ENCODE measurements at places on chromosomes 2 and 18.

GRCh38 chr2:27006602-27007415 is 26.0 kb upstream of the TMEM214 start:
- no peak for DNase-seq

GRCh38 chr2:181408861-181409260 is 48.3 kb upstream of the ITGA4 start:
- no peak for DNase-seq

- DNase-seq: no peak
Observed at GRCh38 chr2:151899156-151899555, 70.9 kb upstream of the ARL5A start.

DNA sequence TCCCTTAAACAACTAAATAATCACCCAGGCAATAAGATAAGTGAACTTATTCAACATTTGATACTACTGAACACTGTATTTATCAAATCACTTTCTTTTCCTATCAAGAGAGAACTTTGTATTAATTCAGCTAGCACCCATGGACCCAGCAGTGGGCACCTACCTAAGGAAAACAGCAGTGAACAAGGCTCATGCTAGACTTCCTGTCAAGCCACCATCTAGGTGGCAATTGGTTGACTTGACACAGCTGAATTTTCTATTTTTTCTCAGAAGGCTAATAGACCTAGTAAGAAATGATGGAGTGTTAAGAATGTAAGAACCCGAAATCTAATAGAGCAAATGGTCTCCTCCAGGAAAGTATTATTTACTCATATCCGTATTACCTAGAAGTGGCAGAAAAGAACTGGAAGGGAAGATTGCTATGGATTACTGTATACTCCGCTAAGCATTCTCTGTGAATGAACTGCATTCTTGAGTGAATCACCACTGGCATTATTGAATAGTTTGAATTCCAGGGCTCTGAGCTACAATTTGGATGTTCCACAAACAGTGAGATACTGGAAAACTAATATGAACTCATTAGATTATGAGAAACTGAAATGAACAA is 988.2 kb upstream of the CDH2 start:
- DNase-seq: no peak

DNA sequence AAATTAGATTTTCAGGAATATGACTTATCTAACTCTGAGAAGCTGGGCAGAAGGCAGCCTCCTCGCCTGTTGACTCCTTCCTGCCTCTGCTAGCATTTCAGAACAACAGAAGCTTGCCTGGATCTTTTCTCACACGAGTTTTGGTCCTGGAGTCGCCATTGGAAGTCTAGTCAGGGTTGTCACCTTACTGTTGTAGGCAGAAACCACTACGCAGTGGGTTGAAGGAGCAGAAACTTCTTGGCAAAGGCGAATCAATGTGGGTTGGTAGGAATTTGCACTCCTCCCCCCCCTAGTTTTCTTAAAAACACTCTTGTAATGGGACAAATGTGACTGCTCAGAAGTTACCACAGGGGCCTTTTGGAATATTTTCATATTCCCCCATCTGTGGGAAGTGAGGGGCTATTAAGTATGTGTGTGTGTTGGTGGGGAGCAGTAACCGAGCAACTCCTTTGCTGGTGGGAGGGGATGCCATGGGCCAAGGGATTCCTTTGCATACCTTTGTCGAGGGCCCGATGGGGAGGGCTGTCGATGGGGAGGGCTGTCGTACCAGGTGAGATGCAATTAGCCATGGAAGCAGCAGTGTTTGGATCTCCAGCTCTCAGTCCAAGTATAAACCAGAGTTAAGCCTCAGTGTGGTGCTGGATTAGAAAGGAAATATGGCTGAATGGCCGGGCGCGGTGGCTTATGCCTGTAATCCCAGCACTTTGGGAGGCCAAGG is 117.4 kb downstream of the FMNL2 start:
- DNase-seq: no peak

DNA sequence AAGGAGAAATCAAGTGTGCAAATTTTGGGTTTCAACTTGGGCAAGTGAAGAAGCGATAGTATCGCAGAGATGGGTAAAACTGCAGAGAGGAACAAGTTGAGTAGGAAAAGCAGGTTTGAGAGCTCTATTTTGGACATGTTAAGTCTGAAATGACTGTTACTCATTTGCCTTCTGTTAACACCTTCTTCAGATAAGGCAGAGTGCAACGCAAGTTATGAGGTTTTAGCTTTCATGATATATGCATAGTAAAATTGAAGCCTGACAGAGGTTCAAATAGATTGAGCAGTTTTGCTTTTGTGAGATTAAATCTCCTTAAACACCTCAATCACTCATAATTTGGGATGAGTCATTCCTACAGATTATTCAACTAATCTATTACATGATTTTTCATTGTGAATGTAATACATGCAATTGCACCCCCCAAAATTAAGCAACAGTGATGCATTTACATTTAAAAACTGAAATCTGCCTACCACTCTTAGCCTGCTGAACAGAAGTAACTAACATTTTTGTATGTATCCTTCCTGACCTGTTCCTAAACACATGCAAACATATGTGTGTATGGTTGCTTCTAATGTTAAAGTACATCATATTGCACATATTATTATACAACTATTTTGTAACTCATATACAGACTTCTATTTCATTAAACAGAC is 575.4 kb downstream of the ARHGAP15 start:
- peak; percentile 83 for DNase-seq

GRCh38 chr18:79748321-79749180 is 49.2 kb upstream of the KCNG2 start:
- DNase-seq: no peak

DNA sequence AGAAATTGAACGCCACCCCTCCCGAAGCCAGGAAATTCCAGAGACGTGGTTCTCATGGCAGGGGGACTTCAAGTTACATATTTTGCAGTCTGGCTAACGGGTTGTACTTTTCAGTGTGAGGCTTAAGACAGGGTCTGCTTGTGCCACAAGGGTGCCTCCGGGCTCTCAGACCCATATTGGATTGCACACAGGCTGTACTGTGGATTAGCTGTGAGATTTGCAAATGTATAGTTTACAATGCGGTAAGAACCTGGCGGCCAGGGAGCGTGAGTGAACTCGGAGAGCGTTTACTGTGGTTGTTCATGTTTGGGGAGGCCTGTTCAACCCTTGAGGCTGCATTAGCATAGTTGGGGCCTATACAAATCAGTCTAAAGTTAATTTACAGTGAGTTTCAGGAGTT is 143.9 kb upstream of the SIX2 start:
- no peak for DNase-seq

GRCh38 chr18:6561862-6562291 is 147.2 kb upstream of the L3MBTL4 start:
- DNase-seq: no peak

- DNase-seq: no peak
Observed at GRCh38 chr2:33946193-33946592, 347.1 kb upstream of the FAM98A start.

- no peak for DNase-seq
Observed at GRCh38 chr2:63189026-63189425, 138.4 kb downstream of the OTX1 start.

DNA sequence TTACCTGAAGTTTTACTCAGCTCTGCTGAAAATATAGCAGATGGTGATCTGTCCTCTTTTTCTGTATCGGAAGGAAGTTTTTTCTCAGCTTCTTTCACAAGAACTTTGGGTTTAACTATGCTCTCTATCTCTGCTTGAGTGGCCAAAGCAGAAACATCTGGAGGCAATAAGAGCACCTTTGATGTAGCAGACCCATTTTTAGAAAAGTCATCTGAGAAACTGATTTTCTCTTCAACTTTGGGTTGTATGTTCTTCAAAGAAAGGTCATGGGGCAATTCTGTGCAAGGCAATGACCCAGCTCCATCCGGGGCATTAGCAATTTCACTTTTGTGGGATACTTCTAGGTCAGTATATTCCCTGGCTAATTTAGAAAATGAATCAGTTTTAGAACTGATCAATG is 25.2 kb downstream of the RTN4 start:
- DNase-seq: no peak

GRCh38 chr2:150735894-150736498 is 248.5 kb upstream of the RND3 start:
- no peak for DNase-seq

DNA sequence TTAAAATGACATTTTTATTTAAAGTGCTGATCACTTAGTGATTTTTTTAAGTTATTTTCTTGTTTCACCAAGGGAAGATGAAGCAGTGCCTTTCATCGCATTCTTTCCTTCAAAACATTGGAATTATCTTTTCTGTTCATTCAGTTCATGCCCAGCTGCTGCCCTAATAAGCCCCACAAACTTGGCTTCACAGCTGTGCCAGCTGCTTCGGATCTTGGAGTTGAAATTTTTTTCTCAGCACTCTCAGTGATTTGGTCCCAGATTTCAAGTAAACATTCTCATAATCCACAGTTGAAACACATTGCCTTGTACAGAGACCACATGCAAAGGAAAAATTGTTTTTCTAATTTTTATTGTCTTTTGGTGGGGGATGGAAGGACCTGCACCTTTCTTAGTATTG is 353.3 kb upstream of the LRP1B start:
- no peak for DNase-seq

DNA sequence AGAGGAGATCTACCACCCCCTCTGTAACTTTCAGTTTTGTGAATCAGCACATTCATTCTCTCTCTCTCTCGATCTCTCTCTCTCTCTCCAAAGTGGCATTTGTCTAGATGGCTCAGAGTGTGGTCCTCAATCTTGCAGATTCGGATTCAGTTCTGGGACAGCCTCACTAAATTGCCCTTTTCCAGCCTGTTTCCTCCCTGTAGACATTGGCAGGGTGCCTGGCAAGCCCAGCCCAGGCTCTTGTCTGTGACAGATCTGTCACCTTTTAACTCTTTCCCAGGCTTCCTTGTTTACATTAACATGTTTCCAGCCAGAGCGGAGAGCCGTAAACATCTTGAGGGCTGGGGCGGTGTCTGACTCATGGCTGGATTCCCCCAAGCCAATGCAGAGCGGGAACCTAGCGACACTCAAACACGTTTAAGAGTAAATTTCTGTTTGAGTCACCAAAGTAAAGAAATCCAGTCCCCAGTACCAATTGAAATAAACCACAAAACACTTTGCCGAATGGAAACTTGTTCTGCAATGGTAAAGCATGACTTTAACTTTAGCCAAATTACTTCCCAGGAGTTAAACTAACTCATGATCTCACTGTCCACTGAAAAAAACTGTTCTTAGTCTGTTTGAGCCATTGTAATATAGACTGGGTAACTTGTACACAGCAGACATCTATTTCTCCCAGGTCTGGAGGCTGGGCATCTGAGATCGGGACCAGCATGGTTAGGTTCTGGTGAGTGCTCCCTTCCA is 6.6 kb upstream of the CYP27C1 start:
- DNase-seq: no peak

- peak; percentile 54 for DNase-seq
Observed at GRCh38 chr18:58541789-58542425, 87.0 kb downstream of the ALPK2 start.

DNA sequence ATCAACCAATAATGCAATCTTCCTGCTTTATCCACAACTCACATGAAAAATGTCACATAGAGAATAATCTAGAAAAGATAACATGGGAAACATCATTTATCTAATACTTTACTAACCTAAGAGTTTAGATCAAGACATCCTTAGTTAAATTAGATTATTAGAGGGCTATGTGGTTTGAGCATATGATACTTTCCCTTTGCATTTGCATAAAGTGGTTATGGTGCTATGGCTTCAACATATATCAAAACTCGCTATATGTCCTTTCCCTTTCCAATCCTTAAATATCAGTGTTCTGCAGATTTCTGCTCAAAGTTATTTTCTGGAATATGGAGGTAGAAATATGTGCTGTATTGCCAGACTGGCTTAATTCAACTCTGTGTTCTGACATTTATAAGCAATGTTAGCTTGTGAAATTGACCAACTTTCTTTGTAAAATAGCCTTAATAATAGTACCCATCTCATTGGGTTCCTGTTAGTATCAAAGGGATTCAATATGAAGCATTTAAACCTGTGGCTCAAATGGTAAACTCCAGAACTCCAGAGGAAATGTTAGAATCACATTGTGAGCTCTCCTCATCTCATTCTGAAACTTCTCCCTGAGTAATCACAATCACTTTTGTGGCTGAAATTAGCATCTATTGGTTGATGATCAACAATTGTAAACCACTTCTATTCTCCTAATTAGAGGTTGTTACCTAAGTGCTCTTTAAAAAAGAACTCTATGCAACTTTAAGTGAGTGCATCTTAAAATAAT is 1089.9 kb upstream of the SLC39A10 start:
- no peak for DNase-seq

DNA sequence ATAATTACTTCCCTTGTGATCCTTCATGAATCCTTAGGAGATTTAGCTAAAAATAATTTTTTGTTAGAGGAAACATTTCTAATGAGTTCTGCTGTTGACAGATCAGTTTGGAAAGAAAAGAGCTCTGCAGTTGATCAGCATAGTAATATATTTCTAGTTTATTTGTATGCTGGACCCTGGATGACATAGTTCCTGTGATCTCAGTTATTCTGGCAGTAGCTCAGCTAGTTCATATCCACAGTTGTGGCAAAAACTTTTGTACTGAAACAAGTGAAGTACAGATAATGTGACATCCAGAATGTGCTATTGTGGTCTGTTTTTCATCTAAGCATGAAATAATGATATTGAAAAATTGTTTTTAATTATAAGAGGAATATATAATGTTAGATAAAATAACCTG is 33.7 kb downstream of the ABI2 start:
- DNase-seq: no peak

GRCh38 chr18:74645679-74646078 is 48.0 kb downstream of the ZNF407 start:
- no peak for DNase-seq

- DNase-seq: no peak
Observed at GRCh38 chr2:7053650-7054265, 136.5 kb downstream of the RNF144A start.

DNA sequence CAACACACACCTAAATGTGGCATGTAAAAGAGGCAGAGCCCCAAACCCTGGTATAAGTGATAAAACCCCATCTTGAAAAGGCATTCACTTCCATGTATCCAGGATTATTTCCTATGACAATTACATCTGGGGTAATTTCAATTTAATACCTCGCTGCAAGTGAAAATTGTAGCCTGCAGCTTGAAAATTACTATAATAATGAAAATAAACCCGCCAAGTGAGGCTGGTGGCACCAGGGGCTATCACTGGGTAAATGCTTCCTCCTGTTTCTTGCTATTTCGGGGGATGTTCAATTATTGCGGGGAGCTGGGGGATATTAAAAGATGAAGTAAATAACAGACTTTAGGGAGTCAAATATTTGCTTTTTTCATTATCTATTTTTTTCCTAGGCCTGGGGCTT is 159.5 kb upstream of the CAPN13 start:
- DNase-seq: no peak

DNA sequence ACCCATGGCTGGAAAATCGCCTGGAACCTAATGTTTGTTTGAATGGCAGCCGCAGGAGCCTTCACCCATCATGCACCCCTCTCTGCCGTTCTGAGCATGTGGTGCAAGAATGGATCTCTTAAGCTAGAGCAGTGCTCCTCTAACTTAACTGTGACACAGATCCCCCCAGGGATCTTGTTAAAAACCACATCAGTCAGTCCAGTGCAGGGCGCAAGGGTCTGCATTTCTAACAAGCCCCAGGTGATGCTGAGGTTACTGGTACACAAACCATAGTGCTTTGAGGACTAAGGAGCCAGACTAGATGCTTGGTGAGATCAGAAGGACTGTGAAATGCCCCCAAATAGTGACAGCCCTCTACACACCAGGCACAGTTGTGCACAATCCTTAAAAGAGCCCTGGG is 87.1 kb upstream of the KCTD1 start:
- DNase-seq: no peak
